ENCODE measurements at places on chromosomes 12 and 14. TPM values are rescaled to one million over a fixed set of nuclear protein-coding genes. Genes with fewer than 3 reads are reported as not detected.
A peak's percentile ranks its signal among the peaks of the same experiment; 100 is the strongest.

DNA sequence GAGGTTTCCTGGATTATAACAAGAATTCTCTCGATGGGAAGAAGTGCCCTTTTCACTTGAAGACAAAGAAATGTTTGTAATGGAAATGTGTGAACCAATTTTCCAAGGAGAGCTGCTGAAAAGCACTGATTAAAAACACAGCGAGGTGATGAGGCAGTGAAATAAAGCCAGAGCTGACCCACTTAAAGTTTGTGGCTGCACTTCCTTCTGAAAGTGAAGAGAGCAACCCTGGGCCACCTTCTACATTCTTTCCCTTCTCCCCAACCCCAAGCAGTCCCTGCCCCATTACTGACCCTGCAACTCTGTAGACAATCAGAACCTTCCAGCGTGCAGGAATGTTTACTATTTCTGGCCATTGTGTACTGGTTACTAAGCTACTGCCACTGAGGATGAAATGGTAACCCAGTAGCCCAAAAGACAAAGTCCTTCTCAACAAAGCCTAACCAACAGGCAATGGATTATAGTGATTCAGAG is 173.9 kb downstream of the TTC7B start:
- no peak overlapping the region for H3K4me3 ChIP-seq
- no peaks in the 10 kb centered on the region for H3K4me1 ChIP-seq
- no peaks in the 10 kb centered on the region for H3K27me3 ChIP-seq
- no peak overlapping the region for H3K27ac ChIP-seq

DNA sequence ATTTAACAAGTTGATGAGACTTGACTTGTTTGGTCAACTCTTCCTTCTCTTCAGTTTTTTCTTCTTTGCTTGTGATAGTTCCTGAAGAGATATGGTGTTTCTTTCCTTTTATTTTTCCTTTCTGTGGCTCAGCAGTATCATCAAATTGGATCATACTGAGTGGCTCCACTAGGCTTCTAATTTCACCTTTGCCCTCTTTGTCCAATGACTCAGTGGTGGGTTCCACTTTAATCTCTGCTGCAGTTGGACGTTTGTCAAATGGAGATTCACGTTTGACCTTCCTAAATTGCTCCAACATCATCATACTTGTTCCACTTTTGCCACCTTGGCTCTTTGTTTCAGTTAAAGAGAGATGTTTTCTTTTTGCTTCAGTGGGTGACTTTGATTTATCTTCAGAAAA is 41.5 kb downstream of the FAM186A start:
- no peak overlapping the region for H3K27ac ChIP-seq
- H3K36me3 ChIP-seq = no peaks in the 10 kb centered on the region
- no peak for DNase-seq
- H3K27me3 ChIP-seq = peaks cover 6% of the 10 kb centered on the region
- no peak overlapping the region for H3K4me3 ChIP-seq
- peaks cover 5% of the 10 kb centered on the region for H3K4me1 ChIP-seq

DNA sequence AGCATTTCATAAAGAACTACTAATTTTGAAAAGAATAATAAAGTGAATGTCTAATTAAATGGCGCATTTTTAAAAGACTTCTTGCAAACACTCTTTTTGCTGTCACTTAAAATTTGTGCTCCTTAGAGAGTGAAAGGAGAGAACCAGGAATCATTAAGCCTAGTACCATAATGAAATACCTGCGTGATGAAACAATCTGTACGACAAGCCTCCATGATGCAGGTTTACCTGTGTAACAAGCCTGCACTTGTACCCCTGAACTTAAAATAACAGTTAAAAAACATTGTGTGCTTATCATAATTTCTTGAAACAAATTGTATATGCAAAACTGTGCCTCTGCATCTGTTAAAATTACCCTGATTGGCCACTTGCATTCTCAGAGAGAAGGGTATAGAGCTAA is 108.1 kb downstream of the MGAT4C start:
- no peak for DNase-seq
- no peaks in the 10 kb centered on the region for H3K27me3 ChIP-seq
- H3K4me3 ChIP-seq = no peak overlapping the region

The SERPINA10 gene
- not detected for total RNA-seq

DNA sequence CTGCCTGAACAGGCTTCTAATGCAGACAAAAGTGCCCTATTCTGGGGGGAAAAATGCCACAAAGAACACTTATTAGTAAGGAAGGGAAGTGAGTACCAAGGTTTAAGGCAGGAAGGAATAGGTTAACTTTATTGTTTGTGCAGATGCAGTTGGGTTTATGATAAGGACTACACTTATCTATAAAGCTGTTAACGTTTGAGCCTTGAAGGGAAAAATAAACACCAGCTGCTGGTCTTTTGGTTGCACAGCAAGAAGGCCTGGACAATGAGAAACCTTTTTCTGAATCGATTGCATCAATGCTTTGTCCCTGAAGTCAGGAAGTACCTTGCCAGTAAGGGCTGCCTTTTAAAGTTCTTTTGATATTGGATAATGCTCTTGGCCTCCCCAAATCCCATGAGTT is 407.8 kb downstream of the ATP23 start:
- no peak overlapping the region for H3K27ac ChIP-seq
- H3K36me3 ChIP-seq = peaks cover 6% of the 10 kb centered on the region
- H3K4me3 ChIP-seq = no peak overlapping the region
- H3K4me1 ChIP-seq = peaks cover 2% of the 10 kb centered on the region
- DNase-seq = no peak

DNA sequence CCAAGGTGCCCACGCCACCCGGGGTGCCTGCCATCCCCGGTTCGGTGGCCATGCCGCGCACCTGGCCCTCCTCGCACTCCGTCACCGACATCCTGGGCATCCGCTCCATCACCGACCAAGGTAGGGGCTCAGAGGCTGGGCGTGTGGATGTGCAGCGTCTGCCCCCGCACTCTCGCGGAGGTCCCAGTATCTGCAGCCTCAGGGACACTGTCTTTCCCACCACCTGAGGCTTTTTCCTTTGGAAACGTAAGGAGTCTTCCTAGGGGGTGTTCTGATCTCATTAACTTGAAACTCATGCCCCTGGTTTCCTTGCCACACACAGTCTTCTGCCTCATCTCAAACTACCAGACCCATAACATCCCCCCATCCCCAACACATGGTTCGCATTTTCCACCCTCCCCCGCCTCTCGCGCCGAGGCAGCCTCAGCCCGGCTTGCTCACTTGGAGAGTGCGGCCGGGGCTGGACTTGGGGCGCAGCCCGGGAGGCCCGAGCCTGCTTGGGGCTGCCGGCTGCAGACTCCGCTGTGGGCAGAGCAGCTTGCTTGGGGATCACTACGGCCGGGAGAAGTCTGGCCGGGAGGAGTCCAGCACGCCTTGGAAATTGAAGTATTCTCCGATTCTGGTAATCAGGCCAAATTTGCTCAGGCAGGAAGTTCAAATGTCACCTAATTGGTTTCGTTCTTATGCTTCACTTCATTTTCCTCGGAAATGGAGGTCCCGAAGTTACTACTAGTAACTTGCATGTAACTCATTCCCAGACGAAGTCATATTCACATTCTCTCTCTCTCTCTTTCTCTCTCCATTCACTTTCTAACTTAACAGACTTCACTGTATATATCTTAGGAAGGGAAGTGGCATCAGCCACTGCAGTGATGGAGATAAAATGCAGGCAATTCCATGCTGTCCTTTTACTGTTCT is 2.0 kb downstream of the PAX9 start:
- H3K4me1 ChIP-seq = peaks cover 14% of the 10 kb centered on the region
- no peak for DNase-seq
- H3K4me3 ChIP-seq = peak overlapping the region; percentile 71
- peaks cover 88% of the 10 kb centered on the region for H3K27me3 ChIP-seq

DNA sequence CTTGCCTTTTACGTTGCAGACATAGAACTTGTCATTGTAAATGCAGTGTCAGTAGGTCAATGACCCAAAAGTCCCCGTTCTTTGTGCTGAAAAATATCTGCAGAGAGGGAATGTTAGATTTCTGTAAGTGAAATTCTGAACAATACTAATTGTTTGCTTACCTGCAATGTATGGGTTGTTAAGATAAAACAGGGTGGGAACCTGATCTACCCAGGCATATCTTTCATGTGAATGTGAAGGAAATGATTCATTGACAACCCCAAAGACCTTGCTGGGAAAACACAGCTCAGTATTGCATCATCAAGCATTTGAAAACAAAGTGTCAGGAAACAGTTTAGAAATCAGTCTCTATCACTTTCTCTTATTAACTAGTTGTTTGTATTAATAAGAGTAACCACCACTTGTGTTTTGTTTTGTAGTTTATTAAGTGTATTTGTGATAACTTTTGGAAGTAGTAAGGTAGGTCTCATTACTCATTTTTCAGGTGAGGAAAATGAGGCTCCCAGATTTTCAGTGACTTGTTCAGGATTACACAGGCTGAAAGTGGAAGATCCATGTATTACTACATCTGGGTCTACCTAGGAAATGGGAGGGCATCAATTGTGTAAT is 57.9 kb upstream of the SLC38A2 start:
- H3K27me3 ChIP-seq = no peaks in the 10 kb centered on the region
- H3K4me3 ChIP-seq = no peak overlapping the region
- no peak overlapping the region for H3K27ac ChIP-seq

GRCh38 chr14:32224737-32225377 is 21.8 kb upstream of the RNU6-8 start:
- no peak overlapping the region for H3K4me3 ChIP-seq
- peaks cover 2% of the 10 kb centered on the region for H3K4me1 ChIP-seq
- H3K27me3 ChIP-seq = peaks cover 20% of the 10 kb centered on the region
- peaks cover 6% of the 10 kb centered on the region for H3K36me3 ChIP-seq
- DNase-seq = no peak

DNA sequence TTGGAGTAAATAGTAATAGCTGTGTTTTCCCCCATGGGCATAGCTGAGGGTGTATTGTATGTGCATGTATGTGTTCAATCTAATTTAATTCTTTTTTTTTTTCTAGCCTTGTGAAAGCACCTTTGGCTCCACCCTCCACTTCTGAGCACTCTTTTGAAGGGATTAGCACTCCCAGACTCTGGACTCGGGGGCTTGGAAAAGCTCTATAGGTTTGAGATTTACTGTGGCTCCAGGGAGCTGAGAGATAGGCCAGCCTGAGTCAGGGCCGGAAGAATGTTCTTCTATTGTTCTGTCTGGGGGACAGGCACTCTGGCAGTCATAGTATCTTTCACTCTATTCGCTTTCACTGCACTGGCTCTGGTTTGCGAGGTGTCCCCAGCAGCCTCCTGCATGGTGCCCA is 540.0 kb upstream of the TBX3 start:
- H3K27me3 ChIP-seq = no peaks in the 10 kb centered on the region
- no peaks in the 10 kb centered on the region for H3K4me1 ChIP-seq
- no peaks in the 10 kb centered on the region for H3K36me3 ChIP-seq
- H3K27ac ChIP-seq = no peak overlapping the region

GRCh38 chr14:61621444-61621843 is 73.9 kb upstream of the HIF1A start:
- no peak overlapping the region for H3K27ac ChIP-seq
- peaks cover 10% of the 10 kb centered on the region for H3K4me1 ChIP-seq
- H3K27me3 ChIP-seq = no peaks in the 10 kb centered on the region

The SAMD15 gene
- 0.32 TPM for total RNA-seq

The PTHLH gene
- not detected for total RNA-seq

The RNASE4 gene
- total RNA-seq = 0.63 TPM

The FLRT2 gene
- not detected for total RNA-seq

- no peaks in the 10 kb centered on the region for H3K27me3 ChIP-seq
- no peak for DNase-seq
Observed at GRCh38 chr12:72453066-72453465, 180.9 kb downstream of the TRHDE start.

GRCh38 chr14:23431486-23431885 is 4.0 kb downstream of the MYH7 start:
- no peaks in the 10 kb centered on the region for H3K36me3 ChIP-seq
- no peak overlapping the region for H3K4me3 ChIP-seq
- H3K27me3 ChIP-seq = peaks cover 42% of the 10 kb centered on the region
- no peak for DNase-seq
- peaks cover 10% of the 10 kb centered on the region for H3K4me1 ChIP-seq

- H3K27ac ChIP-seq = no peak overlapping the region
- no peak for DNase-seq
- no peak overlapping the region for H3K4me3 ChIP-seq
- H3K36me3 ChIP-seq = no peaks in the 10 kb centered on the region
- no peaks in the 10 kb centered on the region for H3K27me3 ChIP-seq
Observed at GRCh38 chr12:97756066-97756666, 293.6 kb downstream of the RMST start.

The SERPINA12 gene
- not detected for total RNA-seq

The RAB2B gene
- total RNA-seq = 35.3 TPM

The CEBPE gene
- 0.25 TPM for total RNA-seq

The GNPNAT1 gene
- total RNA-seq = 7.8 TPM

The TMEM119 gene
- total RNA-seq = 3.9 TPM

The SLC25A21 gene
- total RNA-seq = not detected

DNA sequence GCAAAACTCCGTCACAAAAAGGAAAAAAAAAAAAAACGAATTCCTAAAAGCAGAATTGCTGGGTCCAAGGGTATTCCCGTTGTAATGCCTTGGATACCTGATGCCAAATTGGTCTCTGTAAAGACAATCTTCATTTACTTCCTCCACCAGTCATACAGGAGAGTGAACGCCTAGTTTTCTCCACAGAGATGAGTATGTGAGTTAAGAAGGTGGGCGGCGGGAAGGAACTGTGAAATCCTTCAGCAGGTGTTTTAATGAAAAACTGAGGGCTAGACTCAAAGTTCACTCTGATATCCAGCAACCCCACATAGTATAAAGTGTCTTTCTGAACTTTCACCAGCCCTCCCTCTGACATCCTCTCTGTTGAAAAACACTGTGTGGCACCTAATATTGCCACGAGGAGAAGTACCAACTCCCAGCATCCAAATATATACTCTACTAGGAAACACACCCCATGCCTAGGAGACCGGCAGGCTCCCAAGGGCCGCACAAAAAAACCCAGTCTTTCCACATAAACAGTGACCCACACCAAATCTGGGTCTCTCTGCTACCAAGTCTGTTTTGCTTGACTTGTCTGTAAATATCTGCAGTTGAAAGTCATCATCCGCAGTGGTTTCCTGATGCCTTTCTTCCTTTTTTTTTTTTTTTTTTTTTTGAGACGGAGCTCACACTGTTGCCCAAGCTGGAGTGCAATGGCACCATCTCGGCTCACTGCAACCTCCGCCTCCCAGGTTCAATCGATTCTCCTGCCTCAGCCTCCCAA is 30.3 kb upstream of the FOXN3 start:
- H3K36me3 ChIP-seq = peaks cover 3% of the 10 kb centered on the region
- no peaks in the 10 kb centered on the region for H3K27me3 ChIP-seq
- no peak for DNase-seq
- H3K4me1 ChIP-seq = peaks cover 27% of the 10 kb centered on the region
- no peak overlapping the region for H3K27ac ChIP-seq

The CLEC14A gene
- total RNA-seq = not detected

GRCh38 chr12:46177025-46177424 is 91.8 kb downstream of the SLC38A1 start:
- H3K4me3 ChIP-seq = peak overlapping the region; percentile 33
- DNase-seq = no peak
- H3K27ac ChIP-seq = peak overlapping the region; percentile 97
- H3K4me1 ChIP-seq = peaks cover 29% of the 10 kb centered on the region

The CLEC12A gene
- total RNA-seq = 0.37 TPM

The CRADD gene
- 13.0 TPM for total RNA-seq
